HTR-8/SVneo (cell line): ENCODE measurements at places on chromosomes 6 and 20.

GRCh38 chr20:16292226-16292880, 280.9 kb downstream of the KIF16B start:
- DNase-seq = no peak

- no peak for DNase-seq
These were observed 299.0 kb upstream of the STXBP5 start for GRCh38 chr6:146905181-146905704.

- no peak for DNase-seq
These were observed 499.8 kb upstream of the PTCHD4 start for GRCh38 chr6:48610846-48611245.

- no peak for DNase-seq
These were observed 33.1 kb upstream of the IRF4 start for GRCh38 chr6:358432-358831.

- DNase-seq = no peak
These were observed 25.3 kb upstream of the KIF3B start for GRCh38 chr20:32252189-32252588.
